ENCODE measurements at places on chromosomes 3 and 15.

DNA sequence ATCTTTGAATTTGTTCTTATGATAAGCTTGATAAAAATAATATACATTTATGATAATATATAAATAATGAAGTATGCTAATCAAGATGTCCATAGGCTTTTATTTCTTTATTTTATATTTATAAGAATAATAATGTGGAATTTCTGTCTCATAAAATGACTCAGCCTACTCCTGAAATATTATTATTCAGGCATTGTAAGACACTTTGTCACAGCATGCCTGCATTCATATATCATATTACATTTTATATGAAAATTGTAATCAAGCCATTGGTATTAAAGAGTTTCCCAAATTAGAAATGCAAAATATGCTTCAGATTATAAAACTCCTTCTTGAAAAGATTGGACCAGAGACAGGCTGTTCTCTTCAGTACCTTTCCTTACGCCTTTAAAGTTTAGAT lies 1303.7 kb upstream of the CADM2 start:
- DNase-seq: no peak

DNA sequence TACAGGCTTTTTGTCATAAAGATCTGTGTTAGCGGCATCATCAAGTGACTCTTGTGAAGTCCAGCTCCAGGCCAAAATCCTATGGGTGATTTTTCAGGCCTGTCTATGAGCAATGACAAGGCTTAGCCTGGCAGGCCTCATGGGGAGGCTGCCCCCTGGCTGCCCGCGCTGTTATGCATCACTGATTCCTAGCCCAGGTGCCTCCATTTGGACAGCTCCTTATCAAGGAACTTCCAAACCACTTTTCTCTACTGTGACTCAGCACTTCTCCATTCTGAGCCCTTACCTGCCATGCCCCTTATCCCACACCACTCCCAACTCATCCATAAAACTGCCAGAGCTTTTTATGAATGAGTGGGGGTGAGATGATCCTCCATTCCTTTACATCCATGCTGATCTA lies 91.5 kb upstream of the C3orf80 start:
- no peak for DNase-seq

- peak; percentile 90 for DNase-seq
Measured at GRCh38 chr15:75200765-75201615, 692 bp upstream of the C15orf39 start.

DNA sequence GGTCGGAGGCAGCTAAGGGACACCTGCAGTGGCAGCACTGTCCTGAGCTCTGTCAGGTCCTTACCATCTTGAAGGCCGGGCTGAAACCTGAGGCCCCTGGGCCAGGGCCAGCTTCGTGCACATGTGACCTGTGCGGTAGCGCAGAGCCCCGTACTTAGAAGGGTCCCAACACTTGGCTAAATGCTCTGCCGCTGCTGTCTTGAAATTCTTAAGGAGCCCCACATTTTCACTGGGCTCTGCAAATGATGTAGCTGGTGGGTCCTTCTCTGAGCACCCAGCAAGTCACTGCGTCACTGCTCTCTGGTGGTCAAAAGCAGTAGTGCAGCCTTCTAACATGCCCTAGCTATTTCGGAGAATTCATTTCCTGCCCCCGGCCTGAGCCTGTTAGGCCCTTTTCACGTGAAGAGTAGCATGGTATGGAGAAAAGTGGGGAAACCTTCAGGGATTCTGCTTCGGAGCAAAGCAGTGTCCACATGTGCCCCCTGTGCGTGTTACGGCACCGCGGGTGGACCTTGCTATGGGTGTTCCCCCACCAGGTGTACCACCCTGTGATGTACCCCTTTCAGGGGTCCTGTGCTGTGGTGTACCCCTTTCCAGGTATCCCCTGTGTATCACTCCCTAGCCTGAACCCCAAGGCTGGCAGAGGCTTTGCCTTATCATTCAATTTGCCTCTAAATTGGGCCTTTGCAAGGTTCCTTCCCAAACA lies 79.7 kb downstream of the TMEM266 start:
- peak; percentile 73 for DNase-seq

- no peak for DNase-seq
Measured at GRCh38 chr15:40295877-40296560, 11.7 kb downstream of the PLCB2 start.

DNA sequence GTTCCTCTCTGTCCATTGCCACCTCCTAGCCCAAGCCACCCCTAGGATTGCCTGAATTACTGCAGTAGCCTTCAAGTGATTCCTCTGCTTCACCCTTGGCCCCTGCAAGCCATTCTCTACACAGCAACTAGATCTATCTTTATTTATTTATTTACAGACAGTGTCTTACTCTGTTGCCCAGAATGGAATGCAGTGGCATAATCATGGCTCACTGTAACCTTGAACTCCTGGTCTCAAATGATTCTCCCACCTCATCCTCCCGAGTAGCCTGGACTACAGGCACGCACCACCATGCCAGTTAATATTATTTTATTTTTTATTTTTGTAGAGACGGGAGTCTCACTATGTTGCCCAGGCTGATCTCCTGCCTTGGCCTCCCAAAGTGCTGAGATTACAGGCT lies 1.9 kb upstream of the JAGN1 start:
- DNase-seq: no peak

DNA sequence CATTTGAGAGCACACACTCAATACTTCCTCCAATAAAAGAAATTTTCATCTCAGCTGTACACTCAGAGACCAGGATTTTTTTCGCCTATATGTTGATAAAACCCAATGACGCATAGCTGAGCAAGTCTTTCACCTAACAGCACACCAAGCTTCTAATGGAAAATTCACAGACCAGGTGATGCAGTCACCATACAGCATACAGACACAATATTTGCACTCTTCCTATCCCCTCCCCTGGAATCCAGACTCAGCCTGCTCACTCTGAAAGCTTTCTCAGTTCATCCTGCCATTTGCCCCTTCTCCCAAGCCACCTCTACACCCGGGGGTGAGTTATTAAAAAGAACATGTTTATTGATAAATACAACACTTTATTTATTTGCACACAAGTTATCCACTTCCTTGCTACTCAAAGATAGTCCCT lies 1.7 kb downstream of the TBC1D5 start:
- peak; percentile 81 for DNase-seq

GRCh38 chr15:41980654-41981323 lies 8.4 kb upstream of the EHD4 start:
- DNase-seq: no peak

- DNase-seq: peak; percentile 82
Measured at GRCh38 chr15:75201616-75202250, at the start of gene C15orf39. C15orf39 (plus strand) TSS chr15:75201882; CDS start chr15:75206049, 4,167 bp downstream.

GRCh38 chr3:140844072-140844471 lies 97.6 kb upstream of the SLC25A36 start:
- no peak for DNase-seq
